ENCODE measurements at places on chromosomes 6 and 20.

DNA sequence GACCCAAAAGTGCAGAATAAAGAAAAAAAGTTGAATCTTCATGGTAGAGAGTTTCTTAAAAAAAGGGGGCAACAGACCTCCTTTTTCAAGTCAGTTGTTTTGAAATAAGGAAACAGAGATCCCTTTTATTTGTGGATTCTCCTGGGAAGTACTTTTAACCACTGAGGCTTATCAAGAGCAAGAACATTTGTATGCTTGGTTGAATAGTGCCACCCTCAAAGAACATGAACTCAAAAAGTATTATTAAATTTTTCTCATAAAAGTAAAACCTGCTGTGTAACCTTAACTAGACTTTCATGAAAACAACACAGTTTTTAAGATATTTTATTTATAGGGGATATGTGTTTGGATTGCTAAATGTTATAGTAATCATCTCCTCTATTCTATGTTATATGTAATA is at the start of gene DEFB110:
Gene DEFB110 (minus strand): TSS at position 101 of the 400 bp plus-strand sequence. CDS start 59 bp downstream, at position 42.
- no peak for DNase-seq

- DNase-seq = no peak
Measured at GRCh38 chr6:38783443-38784228, 68.5 kb downstream of the DNAH8 start.

GRCh38 chr6:69795469-69796072 is 1.2 kb downstream of the LMBRD1 start:
- DNase-seq = no peak

DNA sequence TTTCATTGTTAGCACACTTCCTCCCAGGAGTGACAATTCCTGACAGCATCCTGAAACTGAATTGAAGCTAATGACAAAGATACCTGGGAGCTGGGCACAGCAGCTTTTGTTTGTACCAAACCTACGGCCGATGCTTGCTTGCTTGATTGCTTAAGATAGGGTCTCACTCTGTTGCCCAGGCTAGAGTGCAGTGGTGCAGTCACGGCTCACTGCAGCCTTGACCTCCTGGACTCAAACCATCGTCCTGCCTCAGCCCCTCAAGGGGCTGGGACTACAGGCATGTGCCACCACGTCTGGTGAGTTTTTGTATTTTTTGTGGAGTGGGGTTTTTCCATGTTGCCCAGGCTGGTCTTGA is 84.7 kb upstream of the SCP2D1 start:
- no peak for DNase-seq

DNA sequence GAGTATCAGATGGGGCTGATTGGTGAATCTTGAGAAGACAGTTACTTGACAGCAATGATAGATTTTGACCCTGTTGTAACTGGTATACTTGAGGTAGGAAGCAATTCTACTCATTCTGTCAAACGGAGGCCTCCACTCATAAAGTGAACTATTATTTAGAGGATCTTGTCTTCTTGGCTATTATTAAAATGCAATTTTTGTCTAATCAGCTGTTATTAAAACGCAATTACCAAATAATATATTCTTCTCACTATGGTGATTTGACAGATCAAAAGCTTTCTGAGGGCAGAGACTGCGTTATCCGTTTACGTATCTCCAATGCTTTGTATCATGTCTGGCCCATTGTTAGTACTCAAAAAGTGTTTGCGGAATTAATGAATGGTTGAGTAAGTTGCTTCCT is 120.7 kb downstream of the MACROD2 start:
- no peak for DNase-seq

DNA sequence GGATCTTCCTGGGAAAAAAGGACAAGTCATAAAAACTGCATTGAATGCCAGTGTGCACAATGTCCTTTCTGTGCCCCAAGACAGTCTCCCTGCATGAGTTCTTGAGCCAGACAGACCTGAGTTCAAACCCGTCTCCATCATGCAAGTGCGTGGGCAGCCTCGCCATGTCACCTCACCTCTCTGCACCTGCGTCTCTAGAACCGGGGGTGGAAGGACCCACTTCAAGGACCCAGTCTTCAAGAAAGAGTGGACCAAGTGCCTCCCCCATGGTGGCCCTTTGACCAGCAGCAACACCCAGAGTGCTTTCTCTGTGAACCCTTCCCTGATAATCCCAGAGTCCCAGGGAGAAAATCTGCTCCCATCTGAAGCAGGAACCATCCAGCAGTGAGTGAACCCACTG is 23.5 kb upstream of the ANGPT4 start:
- DNase-seq = no peak

DNA sequence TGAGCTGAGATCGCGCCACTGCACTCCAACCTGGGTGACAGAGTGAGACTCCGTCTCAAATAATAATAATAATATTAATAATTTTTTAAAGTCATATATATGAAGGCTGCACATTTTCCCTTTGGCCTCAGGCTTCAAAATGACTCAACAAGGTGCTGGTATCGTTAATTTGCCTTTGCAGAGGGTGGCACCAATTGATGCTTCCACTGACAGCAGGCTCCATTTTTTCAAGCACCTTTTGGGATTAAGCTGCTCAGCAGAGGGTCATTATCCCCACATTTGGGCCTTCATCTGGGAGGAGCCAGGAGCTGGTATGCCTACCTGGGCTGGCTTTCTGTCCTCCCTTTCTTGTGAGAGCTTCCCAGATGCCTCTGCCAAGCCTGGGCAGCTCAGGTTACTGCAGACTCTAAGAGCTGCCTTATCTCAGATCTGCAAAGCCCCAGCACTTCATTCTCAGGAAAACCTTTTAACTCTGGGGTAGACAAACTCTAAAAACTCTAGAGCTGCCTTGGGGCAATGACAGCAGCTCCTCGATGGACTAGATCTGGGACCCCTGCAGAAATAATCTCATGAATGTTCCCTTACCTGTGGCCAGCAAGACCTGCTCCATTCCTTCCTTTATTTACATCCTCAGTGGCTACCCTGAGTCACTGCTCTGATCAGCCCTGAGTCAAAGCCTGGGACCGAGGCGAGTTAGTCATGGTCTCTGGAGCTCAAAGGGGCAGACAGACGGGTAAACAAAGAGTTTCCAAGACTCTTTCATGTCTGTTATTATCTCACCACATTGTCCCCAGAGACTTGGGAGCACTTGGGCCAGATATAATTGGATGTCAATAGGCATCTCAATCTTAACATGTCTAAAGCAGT is 80.0 kb upstream of the EYA2 start:
- peak; percentile 85 for DNase-seq

DNA sequence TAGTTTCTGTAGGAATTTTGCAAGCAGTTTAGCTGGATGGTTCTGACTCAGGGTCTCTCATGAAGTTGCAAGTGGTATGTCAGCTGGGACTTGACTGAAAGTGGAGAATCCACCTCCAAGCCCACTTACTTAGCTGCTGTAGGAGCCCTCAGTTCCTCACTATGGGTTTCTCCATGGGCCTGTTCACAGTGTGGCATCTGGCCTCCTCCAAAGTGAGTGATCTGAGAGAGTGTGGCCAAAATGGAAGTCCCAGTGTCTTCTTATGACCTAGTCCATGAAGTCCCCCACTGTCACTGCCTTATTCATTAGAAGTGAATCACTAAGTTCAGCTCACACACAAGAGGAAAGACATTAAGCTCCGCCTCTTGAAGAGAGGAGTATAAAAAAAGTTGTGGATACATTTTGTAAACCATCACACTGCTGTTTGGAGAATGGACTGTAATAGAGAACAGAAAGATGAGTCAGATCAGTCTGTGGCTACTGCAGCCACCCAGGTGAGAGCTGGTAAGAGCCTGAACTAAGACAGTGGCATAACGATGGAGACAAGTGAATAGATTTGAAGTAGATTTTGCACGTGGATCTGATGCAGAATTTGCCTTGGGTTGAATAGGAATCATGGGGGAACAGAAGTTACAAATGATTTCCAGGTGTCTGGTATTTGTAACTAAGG is 4.9 kb upstream of the NELFCD start:
- no peak for DNase-seq

DNA sequence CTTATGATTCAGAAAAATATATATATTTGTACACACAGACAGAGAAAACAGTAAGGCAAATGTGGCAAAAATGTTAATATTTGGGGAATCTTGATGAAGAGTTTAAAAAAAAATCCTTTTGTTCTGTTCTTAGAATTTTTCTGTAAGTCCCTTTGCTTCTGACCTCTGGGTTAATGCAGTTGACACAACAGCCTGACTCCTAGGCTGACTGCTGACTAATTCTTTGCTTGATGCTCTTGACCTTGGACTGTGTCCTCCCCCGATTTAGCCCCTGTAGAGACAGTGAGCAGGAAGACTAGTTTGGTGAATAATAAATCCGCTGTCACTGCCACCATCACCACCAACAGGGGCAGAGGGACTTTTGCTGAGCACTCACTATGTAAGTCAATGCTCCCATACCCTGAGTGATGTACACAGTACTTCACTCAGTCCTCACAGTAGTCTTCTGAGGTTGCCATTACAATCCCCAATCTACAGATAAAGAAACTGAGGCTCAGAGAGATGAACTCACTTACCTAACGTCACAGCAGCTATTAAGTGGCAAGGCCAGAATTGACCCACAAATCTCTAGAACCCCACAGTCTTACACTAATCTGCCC is 71.7 kb downstream of the SNX5 start:
- no peak for DNase-seq

GRCh38 chr6:49519660-49520059 is 19.9 kb downstream of the GLYATL3 start:
- DNase-seq = no peak
